RKO (cell line): ENCODE measurements at places on chromosomes 4 and X.

DNA sequence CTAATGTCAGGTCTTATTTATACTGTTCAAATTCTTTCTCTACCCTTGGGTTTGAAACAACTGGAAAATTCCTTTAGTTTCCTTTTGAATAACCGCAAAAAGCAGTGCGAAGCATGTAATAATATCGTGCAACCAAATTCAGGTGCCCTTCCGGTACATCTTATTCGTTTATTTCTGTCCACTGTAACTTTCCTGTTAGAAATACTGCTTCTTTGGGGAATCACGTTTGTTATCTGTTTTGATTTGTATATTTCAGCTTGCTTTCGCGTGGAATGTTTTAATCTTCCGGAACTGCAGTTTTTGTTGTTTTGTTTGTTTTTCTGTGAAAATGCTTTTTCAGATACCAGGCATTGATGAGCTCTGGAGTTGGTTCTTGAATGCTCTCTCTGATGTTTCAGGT is 85.7 kb upstream of the HPRT1 start:
- DNase-seq, result peak; percentile 32

DNA sequence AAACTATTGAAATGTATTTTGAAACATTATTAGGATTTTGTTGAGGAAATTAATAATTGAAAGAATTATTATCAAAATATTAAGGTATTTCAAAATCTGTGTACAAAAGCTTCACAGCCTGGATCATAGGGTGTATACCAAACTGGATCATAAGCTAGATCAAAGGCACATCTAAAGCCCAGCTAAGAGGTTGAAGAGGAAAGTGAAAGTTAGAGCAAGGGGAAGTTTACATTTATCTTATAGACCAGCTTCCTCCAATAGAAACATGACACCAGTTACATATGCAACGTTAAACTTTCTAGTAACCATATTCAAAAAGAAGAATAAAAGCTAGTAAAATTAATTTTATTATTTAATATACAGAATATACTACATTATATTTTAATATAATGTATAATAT is 227.2 kb upstream of the BMP3 start:
- no peak for DNase-seq

- no peak for DNase-seq
Observed at GRCh38 chr4:35106091-35106734, 1138.1 kb downstream of the ARAP2 start.

DNA sequence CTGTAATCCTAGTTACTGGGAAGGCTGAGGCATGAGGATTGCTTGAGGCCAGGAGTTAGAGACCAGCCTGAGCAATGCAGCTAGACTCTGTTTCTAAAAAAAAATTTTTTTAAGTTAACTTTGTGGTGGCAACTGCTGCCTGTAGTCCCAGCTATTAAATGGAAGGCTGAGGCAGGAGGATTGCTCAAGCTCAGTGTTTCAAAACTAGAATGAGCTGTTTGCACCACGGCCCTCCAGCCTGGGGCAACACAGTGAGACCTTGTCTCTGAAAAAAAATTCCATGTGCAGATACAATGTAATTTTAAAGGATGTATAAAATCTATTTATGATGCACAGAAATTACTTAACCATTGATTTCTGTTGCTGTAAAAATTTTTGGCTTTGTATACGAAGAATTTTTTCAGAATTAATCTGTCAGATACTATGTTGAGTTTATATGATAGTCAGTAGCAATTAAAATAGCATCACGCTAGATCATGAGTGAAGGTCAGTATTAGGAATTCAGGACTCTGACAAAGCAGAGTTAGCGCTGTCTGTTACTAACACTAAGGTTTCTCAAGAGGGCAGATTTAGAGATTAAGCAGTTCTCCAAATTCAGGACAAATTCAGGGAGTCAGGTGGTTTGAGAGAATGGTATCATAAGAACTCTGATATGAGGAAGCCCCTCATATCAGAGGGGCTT is 8.3 kb upstream of the AGA start:
- DNase-seq, result no peak

DNA sequence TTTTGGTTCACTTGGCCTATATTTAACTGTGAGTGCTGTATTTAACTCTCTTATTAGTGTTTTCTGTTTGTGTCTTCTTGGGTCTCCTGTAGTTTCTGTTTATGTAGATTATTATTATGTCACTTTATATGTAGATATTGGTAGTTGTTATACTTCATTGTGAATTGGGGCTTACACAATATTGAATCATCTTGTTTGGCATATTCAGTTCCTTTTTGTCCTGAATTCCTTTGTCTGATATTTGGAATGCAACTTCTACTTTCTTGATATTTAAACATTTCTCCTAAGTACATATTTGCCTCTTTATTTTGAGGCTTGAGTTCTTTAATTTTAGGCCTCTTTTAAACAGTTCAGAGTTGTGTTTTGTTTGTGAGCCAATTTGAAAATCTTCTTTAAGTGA is 544.8 kb upstream of the ADGRL3 start:
- DNase-seq, result no peak

DNA sequence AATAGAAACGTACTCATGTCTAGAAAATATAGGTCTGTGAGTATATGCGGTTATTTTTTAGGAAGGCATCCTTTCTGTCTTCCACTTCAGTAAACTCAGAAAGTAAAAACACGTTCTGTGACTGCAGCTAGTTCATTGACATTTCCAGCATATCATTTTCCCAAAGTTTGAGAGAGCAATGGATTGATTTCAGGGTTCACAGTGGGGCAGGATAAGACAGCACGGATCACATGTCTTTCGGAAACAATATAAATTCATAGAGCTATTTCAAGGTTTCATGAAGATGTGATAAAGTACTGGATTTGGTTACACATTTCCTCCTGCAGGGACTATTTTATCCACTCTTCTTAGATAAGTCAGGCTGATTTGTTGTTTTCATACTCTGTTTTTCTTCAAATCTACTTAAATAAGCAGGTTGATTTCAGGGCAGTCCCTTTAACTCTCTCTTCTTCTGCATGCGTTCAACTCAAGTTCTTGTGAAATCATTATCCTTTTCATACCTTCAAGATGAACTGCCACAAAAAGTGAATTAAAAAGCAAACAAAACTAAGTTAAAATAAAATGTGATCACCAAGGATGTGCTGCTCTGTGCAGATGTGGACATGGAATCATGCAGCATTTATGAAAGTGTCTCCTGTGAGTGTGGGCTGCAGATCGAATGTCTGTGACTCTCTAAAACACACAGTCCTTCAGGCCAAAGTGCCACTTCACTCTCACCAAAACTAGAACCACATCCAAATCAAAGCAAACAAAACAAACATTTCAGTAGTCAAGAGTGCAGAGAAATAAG is 187.7 kb downstream of the UNC5C start:
- no peak for DNase-seq

- DNase-seq, result no peak
Observed at GRCh38 chr4:95761871-95762270, 78.0 kb upstream of the PDHA2 start.

DNA sequence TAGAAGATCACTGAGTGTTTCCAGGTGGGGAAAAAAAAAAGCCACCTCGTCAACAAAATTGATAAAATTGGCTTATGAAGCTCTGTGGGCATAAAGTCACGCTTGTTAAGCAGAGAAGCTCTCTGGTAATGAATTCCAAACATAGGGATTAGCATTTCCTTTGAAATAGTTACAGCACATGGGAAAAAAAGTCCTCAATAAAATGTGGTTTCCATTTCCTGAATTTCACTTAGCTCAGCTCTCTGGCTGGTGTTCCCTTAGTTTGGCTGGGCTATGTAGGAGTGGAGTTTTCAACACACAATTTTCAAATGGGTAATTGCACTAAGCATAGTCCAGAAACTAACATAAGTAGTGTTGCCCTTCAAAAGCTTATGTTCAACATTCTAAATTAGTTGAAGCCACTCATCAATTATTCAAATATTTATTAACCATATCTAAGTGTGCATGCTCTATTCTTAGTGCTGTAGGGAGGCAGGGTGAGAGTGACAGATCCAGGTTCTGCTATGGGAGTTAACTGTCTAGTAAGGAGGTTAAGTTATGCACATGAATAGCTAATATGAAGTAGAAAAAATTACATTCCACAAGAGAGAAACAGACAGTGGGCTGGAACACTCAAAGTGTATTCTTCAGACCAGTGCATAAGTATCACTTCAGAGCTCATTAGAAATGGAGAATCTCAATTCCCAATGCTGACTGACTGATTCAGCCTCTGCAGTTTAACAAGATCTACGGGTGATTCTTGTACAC is 445.7 kb downstream of the SMARCA1 start:
- no peak for DNase-seq

DNA sequence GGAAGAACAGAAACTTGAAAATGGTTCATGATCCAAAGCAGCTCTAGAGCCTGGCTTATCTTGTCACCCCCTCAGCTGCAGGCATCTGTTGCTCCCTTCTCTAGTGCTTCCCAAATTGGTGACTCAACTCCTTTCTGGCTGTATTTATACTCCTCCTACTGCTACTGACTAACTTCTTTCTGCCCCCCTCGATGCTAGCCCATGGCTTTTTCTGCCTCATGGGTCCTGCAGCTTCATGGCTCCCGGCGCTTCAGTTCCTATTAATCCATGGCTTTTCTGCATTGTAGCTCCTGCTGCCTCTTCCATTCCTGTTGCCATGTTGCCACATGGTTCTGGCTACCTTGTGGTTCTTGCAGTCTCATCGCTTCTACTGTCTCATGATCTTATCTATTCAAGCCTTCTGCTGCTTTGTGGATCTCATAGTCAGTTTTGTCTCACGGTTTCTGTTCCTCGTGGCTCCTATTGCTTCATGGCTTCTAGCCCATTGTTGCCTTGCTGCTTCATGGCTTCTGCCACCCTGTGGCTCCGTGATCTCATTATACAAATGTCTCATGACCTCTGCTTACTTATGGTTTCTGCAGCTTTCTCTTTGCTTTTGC is 48.1 kb downstream of the SMC1A start:
- DNase-seq, result peak; percentile 35
